Heart left ventricle (tissue), 16 donors: ENCODE measurements at places on chromosomes 13 and 19. TPM values are rescaled to one million over a fixed set of nuclear protein-coding genes. Genes with fewer than 3 reads are reported as not detected.

Gene CALR3
- not detected for total RNA-seq

Gene RNF17
- not detected for total RNA-seq

Gene KLF2
- 87.2 TPM for total RNA-seq

Gene ADAT3
- total RNA-seq = 2.9 TPM

Gene SLC5A5
- not detected for total RNA-seq

Gene ZNF491
- total RNA-seq = 3.4 TPM

DNA sequence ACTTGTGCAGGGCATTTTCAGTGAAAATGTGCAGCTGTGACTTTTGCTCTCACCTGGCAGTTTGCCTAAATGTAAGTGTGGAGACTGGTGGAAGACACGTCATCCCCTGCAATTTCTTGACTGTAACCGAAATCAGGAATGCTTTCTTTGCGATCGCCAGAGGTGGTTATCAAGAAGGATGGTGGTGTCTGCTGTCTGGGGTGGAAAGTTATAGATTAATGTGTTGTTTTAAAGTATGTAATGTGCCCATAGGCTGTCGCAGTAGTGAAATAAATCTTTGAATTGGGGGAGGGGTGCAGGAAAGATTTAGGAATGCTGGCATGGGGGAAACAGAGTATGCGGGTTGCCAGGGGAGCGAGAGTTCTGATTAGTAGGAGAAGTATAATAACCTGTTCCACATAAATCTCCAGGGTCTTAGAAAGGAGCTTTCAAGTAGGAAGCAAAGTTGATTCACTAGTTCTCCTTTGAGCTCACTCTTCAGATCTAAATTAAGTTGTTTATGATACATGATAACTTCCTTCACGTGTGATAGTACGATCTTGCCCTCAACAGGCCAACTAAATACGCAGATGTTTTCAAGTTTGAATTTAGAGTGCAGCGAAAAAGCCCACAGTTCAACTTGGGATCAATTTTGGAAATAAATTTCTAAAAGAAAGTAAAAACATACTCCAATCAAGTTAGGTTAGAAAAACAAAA, 1520.0 kb upstream of the SLC10A2 start:
- H3K4me3 ChIP-seq = no peak overlapping the region
- DNase-seq = no peak
- H3K36me3 ChIP-seq = no peaks in the 10 kb centered on the region
- H3K27ac ChIP-seq = no peak overlapping the region
- H3K27me3 ChIP-seq = no peaks in the 10 kb centered on the region

DNA sequence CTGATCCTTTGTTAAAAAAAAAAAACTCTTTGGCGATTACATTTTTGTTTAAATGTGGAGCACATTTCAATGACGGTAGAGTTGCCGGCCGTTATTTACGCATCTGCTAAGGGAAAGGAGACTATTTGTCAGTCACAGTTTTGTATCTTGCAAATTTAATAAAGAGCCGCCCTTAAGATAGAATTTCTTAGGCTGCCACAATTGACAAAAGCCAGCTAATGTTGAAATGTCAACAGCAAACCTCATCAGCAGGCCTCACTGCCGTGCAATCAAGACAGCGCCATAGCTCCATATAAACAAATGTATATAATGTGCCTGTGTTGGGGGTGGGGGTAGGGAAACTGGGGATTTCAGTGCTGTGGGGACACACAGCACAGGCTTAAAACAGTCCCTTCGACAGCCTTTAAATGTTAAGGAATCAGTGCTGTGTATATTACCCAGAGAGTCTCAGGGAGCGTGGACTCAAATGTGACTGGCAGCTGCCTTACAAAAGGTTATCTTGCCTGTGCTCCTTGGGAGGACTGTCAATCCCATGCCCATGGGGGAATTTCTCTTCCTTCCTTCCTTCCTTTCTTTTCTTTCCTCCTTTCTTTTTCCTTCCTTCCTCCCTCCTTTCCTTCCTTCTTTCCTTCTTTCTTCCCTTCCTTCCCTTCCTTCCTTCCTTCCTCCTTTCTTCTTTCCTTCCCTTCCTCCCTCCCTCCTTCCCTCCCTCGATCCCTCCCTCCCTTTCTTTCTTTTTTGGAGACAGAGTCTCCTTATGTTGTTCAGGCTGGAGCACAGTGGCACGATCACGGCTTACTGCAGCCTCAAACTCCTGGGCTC, 108.0 kb downstream of the URI1 start:
- no peaks in the 10 kb centered on the region for H3K27me3 ChIP-seq
- DNase-seq = no peak
- no peak overlapping the region for H3K27ac ChIP-seq
- H3K4me3 ChIP-seq = no peak overlapping the region

GRCh38 chr13:37348916-37349643, 243.6 kb upstream of the CSNK1A1L start:
- H3K4me1 ChIP-seq = no peaks in the 10 kb centered on the region
- no peak overlapping the region for H3K27ac ChIP-seq
- H3K36me3 ChIP-seq = no peaks in the 10 kb centered on the region
- no peaks in the 10 kb centered on the region for H3K27me3 ChIP-seq
